ENCODE measurements at places on chromosomes 13 and 19.

GRCh38 chr13:86882107-86882506 is 789.1 kb upstream of the SLITRK5 start:
- DNase-seq: peak; percentile 83

DNA sequence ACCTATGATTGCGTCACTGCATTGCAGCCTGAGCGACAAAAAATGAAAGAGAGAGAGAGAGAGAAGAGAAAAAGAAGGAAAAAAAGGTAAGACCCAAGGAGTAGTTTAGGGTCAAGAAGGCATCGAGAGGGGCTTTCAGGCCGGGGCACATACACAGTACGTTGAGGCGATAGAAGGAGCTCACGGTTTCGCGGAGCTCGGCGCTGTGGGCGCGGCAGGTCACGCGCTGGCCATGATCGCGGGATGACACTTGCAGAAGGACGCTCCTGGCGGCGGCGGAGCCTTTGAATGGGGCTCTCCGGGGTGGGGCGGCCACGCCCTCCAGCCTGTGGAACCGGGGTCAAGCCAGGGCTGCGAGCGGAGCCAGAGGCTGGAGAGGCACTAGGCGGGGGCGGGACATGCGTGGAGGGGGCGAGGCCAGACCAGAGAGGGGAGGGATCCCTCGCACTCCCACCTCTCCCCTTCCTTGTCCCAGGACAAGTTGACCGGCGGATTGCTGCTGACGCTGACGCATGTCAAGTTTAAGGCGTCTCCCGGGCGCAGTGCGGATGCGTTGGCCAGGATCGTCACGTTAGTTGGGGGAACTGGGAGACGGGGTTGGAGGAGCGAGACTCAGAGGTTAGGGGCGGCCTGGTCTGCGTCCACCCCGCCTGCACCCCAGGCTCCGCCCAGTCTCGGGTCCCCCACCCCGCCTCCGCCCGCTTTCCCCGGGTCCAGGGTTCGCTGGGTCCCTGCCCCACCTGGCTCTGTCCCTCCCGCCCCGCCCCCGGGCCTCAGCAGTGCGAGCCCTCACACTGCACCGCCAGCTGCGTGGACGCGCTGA is 6.9 kb downstream of the NPHS1 start:
- no peak for DNase-seq

GRCh38 chr13:24506698-24507335 is 5.8 kb downstream of the PARP4 start:
- no peak for DNase-seq

- DNase-seq: no peak
Measured at GRCh38 chr13:109611912-109612691, 174.3 kb downstream of the IRS2 start.

GRCh38 chr19:4932711-4933110 is 23.4 kb downstream of the UHRF1 start:
- no peak for DNase-seq

All from ELF-1 (cell line).